ENCODE measurements at places on chromosomes 4 and X.

- no peak for DNase-seq
These were observed 995.3 kb upstream of the GRIA3 start for GRCh38 chrX:122188751-122189150.

DNA sequence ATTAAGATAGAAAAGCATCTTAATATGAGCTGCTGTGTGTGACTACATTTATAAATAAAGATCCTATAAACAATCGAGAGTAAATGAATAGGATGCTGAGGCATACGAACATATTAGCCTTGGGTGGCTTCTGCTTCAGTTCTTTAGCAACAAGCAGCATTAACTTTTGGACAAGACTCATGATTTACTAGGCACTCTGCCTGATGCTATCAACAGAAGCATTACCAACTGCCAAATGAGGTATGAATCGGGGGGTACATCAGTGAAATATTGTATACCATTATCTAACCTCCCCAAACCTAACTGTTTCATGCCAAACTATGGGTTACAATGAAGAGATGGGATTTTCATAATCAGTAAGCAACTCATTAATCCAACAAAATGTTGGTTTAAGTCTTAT, 113.1 kb downstream of the RAB28 start:
- no peak for DNase-seq

DNA sequence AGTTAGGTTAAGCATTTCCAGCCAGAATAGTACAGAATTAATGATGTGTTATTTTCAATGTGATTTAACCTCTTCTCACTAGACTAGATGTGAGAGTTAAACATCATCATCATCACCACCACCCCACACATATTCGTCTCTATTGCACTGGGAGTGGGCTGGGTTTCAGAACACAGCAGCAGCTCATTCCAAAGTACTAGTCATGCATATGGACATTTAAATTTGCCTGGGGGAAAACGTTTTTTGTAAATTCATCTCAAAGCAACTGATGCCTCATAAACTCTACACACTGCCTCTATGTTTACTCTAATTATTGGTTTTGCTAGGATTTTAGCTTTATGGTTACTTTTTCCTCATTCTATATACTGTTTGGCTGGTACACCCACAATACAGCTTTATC, 509.1 kb downstream of the PPP4R3C start:
- no peak for DNase-seq

- DNase-seq: no peak
These were observed 116.3 kb downstream of the HS3ST1 start for GRCh38 chr4:11312389-11312788.

DNA sequence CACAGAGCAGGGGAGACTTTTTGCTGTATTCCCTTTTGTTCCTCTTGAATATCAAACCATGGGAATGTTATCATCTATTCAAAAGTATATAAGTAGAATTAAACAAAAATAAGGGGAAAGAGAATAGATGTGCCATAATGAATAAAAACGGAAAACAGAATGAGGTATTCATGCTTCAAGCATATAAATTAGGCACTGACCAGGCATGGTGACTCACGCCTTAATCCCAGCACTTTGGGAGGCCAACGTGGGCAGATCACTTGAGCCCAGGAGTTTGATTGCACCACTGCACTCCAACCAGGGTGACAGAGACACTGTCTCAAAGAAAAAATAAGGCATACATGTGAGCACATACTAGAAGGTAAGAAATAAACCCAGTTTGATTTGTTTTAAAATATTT, 16.3 kb upstream of the NEUROG2 start:
- DNase-seq: no peak

DNA sequence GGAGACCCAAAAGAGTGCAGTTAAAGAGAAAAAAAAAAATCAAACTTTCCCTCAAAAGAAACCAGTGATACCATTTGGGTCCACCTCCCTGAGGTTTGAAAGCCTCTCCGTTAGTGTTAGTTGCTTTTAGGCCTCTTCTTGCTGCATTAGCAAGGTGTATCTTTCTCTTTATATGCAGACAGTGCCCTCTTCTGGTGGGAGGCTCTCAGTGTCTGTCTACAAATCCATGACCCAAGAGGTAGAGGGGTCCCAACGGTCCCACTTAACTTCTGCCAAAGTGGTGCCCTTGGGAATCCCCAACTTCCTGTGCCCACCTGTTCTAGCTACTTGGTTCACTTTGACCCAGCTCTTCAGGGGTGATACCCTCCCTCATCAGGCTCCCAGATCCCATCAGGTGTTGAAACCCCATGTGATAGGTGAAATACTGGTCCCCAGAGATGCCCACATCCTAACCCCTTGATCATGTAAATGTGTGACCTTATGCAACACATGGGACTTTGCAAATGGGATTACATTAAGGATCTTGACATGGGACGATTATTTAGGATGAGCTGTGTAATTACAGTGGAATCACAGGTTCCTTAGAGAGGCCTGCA, 63.7 kb upstream of the CD99 start:
- DNase-seq: no peak

GRCh38 chr4:5758741-5759140, 47.7 kb downstream of the EVC start:
- DNase-seq: no peak

DNA sequence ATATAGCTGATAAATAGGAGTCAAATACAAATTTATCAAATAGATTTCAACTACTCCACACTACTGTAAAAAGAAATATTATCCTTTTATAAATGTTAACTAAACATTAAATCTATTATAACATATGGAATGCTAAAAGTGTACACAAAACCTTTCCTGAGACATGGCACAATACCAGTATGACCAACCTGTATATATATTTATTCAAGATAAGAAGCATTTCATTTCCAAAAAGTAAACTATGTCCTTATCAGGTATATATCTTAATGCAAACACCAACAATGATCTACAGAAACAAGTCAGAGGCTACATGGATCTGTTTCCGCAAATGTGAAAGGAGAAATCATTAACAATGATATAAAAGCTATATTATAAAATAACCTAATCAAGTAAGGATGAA, 37.8 kb downstream of the WNK3 start:
- no peak for DNase-seq

- DNase-seq: no peak
These were observed 6.7 kb upstream of the FAM9C start for GRCh38 chrX:13051167-13051528.

- no peak for DNase-seq
These were observed 17.0 kb downstream of the GSTCD start for GRCh38 chr4:105725623-105726022.

DNA sequence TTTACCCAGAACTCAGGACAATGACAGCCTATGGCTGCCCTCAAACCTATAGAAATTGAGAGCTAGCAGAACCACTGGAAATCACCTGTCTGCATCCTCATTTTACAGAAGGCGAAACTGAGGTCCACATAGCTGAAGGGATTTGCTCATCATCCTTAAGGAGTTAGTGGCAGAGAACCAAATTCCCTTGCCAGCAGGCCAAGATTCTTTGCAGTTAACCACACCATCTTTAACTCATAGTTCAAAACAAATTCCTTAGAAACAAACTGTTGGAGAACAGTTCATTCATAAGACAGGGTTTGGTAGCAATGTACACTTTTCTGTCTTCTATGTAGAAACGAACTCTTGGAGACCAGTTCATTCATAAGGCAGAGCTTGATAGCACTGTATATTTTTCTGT, 37.9 kb upstream of the RAP2C start:
- no peak for DNase-seq

Measured in vagina (tissue), 2 donors.